Cerebellar nuclear complex (tissue), 1 donor: ENCODE measurements at places on chromosomes 7 and 10.

GRCh38 chr7:16071246-16071857 lies 350.0 kb downstream of the CRPPA start:
- DNase-seq: no peak

DNA sequence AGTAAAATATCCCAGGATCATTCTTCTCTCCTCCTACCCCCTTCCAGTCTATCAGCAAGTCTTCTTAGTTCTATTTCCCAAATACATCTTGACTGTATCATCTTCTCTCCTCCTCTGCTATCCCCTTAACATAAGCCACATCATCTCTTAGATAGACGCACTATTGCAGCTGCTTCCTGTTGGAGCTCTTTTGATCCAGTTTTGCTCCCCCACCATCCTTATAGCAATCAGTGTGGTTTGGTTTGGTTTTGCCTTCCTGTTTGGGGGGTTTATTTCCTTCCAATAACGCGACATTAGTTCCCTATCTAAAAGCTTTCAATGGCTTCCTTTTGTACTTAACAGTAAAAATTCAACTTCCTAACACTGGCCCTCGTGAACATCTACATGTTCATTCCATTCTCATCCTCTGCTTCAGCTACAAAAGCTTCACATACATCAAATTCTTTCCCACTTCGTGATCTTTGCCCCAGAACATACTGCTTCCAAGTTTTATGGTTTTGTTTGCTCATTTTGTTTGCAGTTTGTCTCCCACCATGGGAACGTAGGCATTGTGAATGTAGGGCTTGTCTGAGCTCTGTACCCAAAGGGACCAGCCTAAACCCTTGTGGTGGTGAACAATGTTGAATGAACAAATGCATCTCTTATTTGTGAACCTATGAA lies 33.7 kb upstream of the PLXDC2 start:
- no peak for DNase-seq

DNA sequence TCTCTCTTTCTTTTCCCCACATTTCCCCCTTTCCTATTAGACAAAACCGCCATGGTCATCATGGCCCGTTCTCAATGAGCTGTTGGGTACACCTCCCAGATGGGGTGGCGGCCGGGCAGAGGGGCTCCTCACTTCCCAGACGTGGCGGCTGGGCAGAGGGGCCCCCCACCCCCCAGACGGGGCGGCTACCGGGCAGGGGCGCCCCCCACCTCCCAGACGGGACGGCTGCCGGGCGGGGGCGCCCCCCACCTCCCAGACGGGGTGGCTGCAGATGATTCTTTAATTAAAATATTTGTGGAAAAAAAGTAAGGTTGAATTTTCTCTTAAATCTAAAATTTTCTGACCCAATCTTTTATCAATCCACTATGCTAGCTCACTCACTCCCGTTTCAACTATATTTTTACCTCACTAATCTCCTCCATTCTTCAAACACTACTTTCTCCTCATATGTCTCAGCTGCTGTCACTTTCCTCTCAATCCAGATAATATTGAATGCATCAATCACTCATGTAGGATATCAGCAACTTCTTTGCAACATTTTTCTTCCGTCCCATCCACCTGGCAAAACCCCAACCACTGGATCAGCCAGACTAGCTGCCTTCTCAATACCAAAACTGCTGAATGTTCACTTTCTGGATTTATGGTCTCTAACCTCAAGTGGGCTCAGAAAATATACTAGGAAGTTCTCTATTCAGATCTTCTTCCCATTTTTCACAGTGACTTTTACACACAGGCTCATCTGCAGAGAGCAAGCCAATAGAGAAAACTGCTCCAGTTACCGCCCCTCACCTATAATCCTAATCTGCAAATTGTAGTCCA lies 81.1 kb upstream of the TRIM24 start:
- no peak for DNase-seq

DNA sequence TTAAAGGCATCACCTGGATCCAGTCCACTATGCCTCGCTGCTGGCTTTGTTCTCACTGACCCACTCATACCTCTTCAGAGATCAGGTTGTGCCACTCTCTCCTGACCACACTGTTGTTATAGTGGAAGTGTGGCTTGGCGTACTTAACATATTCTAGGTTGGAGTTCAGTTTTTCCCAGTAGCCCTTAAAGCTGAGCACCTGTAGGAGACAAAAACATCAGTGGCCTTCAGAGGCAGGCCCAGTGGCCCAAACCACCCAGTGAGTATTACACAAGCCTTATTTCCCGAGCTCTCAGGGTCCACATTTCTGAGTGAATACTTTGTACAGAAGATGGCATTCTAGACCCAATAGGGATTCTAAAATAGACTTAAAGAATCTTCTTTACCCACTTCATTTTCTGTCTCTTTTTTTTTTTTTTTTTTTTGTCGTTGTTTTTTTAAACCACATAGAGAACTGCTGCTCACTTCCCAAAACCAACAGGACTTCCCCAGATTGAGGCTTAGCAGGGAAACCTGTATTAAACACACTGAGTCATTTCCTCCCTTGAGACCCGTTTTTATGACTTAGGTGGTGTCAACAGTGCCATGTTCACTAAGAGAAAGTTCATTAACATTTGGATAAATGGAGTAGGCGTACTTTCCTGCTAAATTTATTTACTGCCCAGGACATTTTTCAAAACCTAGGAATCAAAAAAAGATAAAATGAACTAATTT lies 85.8 kb downstream of the GSAP start:
- DNase-seq: no peak

DNA sequence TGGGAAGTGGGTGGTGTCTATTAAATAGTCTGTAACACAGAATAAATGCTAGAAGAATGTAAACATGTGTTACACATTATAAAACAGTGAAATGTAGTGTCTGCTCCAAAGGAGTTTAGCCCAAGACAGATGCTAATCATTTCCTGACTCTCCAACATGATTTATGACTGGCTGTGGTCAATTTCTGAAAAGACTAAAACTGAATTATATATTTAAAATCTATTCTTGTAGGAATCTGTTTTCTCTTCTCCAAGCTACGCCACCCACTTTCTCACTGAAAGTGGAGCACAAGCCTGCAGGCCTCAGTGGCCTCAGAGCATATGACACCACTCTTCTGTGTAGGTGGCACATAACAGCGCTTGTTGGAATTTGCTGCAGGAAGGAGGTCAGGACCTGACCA lies 44.4 kb downstream of the CTTNBP2 start:
- no peak for DNase-seq

DNA sequence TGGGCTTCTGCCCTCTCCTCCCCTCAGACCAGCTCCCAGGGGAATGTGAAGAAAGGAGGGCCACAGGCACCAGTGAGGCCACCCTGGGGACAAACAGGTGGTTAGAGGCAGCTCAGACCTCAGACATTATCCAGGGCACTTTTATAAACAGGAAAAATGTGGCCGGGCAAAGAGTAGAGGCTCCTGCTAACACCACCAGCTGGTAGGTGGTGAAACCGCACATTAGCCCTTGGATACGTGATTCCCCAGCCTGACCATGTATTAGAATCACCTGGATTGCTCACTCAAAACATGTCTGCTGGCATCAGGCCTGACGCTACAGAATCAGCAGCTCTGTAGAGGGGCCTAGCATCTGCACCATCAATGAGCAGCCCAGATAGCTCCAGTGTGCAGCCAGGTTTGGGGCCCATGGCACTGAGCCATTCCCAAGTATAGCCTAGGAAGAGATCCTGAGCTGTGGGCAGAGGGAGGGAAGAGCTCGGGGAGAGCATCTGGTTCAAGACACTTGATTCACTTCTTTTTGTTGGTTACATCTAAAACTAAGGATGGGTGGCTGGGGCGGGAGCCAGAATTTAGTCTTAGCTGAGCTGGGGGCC lies 37.1 kb downstream of the GPR26 start:
- DNase-seq: no peak

GRCh38 chr7:93159490-93159889 lies 11.3 kb upstream of the SAMD9L start:
- no peak for DNase-seq

- no peak for DNase-seq
These were observed 47.3 kb downstream of the CNNM2 start for GRCh38 chr10:102965311-102965851.

DNA sequence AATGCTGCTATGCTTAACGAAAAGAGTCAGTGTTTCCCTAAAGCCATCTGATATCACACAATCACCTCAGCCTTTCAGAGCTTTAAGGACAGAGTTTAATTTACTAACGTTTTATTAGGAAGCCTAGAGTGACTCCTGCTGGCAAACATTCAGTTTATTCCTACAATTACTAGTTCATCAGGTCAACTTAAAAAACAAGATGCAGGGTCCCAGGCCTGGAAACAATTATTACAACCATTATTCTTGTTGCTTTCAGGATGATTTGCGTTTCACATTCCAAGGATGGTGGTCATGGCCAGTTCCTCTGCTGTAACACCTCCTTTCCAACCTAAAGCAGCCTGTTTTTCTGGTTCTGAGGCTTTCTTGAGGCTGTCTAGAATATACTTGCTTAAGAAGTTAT lies 1.5 kb upstream of the FAM53B start:
- no peak for DNase-seq

DNA sequence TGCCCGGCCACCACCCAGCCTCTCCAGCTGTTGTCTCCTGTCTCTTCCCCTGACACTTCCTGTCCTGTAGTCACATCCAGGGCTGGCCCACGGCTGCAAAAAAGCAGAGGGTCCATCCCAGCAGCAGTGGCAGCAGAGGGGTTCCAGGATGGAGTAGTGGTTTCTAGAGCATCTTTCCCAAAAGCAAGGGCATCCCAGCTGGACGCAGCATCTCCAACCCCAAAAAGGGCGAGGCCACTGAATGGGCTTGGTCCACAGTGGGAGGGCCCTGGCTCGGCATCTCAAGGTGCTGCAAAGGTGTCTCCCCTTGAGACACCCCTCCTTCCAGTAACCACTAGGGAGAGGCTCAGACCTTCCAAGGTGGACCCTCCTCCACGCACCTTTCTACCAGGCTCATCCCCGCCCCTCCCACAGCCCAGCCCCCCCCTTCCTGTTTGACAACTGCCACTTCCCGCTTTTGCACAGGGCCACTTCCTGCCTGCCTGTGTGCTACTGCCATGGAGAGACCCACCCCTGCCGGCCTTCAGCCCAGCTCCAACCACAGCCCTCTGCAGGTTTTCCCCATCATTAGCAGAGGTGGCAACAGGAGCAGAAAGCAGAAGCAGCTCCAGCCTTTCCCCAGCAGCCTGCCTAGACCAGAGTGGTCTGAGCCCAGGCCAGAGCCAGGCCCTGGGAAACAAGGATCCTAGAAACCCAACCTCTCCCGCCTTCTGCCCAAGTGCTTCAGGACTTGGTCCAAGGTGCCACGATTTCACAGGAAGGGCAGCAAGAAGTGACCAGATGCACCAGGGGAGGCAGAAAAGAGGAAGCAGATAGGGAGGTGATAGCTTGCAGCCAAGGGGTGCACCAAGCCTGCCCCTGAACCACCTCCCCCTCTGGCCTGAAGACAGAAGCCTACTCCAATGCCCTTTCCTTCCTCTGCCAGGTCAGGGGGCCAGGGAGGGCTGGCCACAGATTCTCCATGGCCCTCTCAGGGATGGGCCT lies 8.6 kb downstream of the CAMK2G start:
- no peak for DNase-seq

- DNase-seq: no peak
These were observed 30.0 kb upstream of the FXYD4 start for GRCh38 chr10:43341450-43341849.

GRCh38 chr7:151741585-151741984 lies 135.3 kb downstream of the PRKAG2 start:
- DNase-seq: no peak

- no peak for DNase-seq
These were observed 102.2 kb upstream of the NANOS1 start for GRCh38 chr10:118927321-118927720.

DNA sequence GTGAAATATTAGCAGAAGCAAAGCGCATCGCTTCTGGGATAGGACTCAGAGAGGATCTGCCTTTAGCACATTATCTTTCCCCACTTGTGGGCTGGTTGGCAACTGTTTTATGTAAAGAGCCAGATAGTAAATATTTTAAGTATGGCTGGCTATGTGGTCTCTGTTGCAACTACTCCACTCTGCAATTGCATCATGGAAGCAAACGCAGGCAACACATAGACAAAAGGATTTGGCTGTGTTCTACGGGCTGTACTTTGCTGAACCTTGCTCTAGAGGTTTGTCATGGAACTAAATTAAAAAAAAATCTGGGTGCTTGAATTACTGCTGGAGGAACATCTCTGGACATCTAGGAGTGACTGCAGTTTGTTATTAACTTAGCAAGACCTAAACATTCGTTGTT lies 307.8 kb upstream of the TPK1 start:
- no peak for DNase-seq

- no peak for DNase-seq
These were observed 11.5 kb upstream of the STN1 start for GRCh38 chr10:103929381-103929921.
